ENCODE measurements at places on chromosomes 6 and 20.
A peak's percentile ranks its signal among the peaks of the same experiment; 100 is the strongest.

GRCh38 chr20:35088231-35089145 lies 4.1 kb downstream of the TRPC4AP start:
- no peak for DNase-seq

DNA sequence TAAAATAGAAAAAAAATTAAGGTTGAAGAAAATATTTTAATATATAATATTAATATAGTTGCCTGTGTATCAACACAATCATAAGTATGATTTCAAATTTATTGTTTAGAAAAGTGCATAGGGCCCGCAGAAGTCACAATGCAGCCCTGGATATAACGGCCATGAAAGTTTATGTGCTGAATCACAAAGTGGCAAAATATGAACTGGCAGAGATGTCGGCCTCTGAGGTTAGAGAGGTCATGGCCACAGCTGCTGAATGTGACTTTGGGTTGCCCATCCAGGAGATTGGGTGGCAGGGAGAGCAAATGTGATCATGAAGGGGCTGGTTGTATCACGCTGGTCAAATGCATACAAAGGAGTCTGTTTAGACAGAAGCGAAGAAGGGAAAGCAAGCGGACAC lies 35.7 kb downstream of the COL11A2 start:
- DNase-seq = no peak

DNA sequence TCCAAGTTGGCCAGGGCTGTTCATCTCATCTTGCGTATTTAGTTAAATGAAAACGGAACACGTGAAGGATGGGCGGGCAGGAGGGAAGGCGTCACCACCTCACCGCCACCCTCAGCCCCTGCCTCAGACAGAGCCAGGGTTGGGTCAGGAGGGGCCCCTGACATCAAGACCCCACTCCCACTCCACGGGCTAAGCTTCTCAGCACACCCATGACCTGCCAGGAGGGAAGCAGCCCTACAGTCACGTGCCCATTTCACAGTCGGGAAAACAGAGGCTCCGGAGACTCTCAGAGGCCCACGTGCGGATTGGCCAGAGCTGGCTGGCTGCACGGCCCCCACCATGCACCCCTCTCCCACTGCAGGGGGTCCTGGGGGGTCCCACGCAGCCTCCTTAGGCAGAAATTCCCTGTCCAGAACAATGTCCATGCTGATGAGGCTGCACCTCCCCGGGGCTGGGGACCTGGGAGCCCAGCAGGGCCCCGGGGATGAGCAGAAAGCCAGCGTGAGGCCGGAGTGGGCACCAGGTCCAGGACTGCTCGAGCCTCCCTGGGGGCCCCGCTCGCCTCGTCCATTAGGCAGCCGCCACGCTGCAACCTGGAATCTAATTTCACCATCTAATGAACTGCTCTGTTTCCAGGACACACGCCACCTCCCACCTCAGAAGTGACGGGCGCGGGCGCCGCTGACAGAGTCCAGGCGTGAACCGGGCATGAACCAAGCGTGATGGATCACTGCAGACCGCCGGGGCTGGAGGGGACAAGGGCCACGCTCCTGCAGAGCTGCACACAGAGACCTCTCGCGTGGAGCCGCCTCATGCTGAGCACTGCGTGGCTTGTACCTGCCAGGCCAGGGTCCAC lies 15.8 kb downstream of the KCNQ2 start:
- no peak for DNase-seq

- no peak for DNase-seq
Observed at GRCh38 chr6:45675634-45676033, 297.9 kb upstream of the SUPT3H start.

DNA sequence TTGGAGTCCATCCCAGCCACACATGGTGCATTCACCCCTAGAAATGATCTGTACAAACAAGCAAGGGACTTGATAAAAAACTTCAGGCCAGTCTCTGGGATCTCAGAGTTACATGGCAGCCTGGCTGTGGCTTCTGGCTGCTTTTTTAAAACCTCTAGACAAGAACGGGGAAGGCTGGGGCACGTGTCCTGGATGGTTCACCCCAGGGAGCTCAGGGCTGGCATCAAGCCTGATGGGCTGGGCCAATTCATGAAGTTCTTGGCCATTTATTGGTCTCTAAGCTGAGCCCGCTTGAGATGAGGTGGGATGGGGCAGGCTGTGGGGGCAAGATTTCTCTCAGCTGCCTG lies 10.4 kb upstream of the ZFAND3 start:
- DNase-seq = no peak

- DNase-seq = no peak
Observed at GRCh38 chr20:15937179-15937578, 636.1 kb downstream of the KIF16B start.

- DNase-seq = no peak
Observed at GRCh38 chr6:154080461-154081189, 41.6 kb downstream of the OPRM1 start.

- DNase-seq = no peak
Observed at GRCh38 chr6:41247288-41247865, 19.2 kb downstream of the TREML4 start.

DNA sequence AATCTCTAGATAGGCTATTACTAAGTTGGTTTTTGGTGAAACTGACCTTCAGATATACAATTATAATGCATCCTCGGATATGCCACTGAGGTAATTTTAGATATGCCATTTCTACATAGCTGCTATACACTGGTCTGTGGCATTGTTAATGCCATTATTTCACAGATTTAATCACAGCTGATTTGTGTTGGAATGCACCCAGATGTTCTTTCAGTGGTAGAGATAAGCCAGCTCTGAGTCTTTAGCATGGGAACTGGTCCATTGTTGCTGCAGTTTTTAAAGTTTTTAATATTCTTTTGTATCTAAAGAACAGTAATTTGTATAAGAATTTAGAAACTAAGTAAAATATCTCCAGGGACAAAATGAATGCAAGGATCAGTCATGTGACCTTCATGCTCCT lies 6.8 kb downstream of the TMX4 start:
- no peak for DNase-seq

GRCh38 chr20:1327827-1328679 lies 886 bp downstream of the SDCBP2 start:
- DNase-seq = no peak

- DNase-seq = no peak
Observed at GRCh38 chr6:5956939-5957338, 49.8 kb downstream of the NRN1 start.

DNA sequence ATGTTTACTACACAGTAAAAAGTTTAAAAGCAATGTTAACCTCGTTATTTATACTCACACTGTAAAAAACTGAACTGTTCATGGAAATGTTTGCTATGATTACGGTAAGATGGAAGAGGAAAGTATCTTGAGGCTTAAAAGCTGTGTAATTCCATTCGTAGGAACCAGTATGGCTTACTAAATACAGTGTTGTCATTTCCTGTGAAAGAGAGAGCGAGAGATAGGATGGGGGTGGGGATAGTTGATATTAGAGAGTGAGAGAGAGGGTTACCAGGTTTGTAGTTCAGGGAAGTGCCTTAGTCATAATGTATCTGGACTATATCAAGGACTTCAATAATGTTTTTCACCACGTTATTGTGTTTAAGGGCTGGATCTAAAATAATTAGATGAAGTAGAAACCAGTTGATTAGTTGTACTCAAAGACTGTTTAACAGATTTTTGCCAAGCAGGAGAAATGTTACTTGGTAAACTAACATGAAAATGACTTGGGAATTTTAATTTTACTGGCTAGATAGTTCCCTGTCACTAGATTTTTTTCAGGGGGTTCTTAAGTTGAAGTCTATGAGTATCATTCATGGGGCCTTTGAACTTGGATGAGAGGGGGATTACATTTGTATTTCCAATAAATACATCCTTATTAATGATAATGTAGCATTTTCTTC lies 30.4 kb downstream of the AFDN start:
- DNase-seq = no peak

DNA sequence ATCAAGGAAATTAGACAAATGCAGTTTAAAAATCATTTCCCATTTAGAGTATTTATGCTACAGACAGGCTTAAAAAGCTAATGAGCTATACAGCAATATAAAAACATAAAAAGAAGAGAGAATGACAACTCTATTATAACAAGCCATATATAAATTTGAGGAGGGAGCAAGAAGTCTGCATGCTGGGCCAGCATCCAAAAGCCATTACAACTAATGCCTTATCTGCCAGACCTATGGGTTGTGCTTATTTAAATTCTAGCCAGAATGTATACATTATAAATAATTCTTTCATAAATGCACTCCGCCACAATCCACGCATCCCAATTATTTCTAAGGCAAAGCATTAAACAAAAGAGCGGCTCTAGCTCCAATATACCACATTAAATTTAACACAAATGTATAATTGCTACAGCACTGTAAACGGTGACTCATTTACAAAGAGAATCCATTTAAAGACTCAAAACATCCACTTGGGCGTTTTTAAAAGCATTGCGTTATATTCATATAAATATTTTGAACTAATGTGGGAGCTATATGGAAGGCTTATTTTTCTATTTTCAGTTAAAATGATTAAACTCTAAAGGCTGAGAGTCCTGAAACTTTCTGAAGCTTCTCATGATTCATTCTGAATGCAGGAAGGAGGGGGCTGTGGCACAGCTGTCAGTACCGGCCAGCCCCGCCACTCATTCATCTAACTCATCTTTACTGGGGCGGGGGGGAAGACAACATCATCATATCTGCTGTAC lies 37.7 kb upstream of the RAB22A start:
- peak; percentile 36 for DNase-seq

GRCh38 chr6:41373627-41373918 lies 38.2 kb downstream of the NCR2 start:
- DNase-seq = no peak

- no peak for DNase-seq
Observed at GRCh38 chr6:156780962-156781853, 4.0 kb downstream of the ARID1B start.

DNA sequence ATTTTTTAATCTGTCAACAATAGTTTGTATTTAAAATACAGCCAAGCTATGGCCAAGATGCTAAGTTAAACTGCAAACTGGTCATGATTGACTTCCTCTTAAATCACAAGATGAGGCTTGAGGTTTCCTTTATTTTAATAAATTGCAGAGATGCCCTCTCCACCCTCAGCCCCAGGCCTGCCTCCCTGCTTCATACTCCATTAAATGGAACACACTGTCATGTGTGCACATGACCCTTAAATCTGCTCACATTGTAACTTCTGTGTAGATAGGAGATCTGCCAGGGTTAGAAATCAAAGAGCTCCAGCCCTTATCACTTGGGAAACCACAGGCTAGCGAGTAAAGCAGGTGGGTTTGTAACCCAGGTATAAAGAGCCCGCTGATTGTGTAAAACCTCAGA lies 20.8 kb downstream of the DUSP22 start:
- DNase-seq = no peak

- no peak for DNase-seq
Observed at GRCh38 chr6:140736231-140736630, 1361.8 kb upstream of the CITED2 start.

- DNase-seq = no peak
Observed at GRCh38 chr6:7033202-7033601, 74.6 kb upstream of the RREB1 start.

GRCh38 chr6:122798099-122798641 lies 9.1 kb downstream of the SMPDL3A start:
- DNase-seq = peak; percentile 11

- DNase-seq = no peak
Observed at GRCh38 chr6:117918454-117918853, 11.4 kb downstream of the SLC35F1 start.

- peak; percentile 20 for DNase-seq
Observed at GRCh38 chr6:134379076-134379475, 61.2 kb upstream of the SGK1 start.

- no peak for DNase-seq
Observed at GRCh38 chr20:50450881-50451752, 59.1 kb upstream of the PTPN1 start.

- peak; percentile 38 for DNase-seq
Observed at GRCh38 chr20:62156592-62157386, 13.2 kb downstream of the SS18L1 start.

- DNase-seq = no peak
Observed at GRCh38 chr6:11358904-11359830, 126.7 kb upstream of the NEDD9 start.

- DNase-seq = no peak
Observed at GRCh38 chr6:97288188-97288587, 5.2 kb upstream of the MMS22L start.

DNA sequence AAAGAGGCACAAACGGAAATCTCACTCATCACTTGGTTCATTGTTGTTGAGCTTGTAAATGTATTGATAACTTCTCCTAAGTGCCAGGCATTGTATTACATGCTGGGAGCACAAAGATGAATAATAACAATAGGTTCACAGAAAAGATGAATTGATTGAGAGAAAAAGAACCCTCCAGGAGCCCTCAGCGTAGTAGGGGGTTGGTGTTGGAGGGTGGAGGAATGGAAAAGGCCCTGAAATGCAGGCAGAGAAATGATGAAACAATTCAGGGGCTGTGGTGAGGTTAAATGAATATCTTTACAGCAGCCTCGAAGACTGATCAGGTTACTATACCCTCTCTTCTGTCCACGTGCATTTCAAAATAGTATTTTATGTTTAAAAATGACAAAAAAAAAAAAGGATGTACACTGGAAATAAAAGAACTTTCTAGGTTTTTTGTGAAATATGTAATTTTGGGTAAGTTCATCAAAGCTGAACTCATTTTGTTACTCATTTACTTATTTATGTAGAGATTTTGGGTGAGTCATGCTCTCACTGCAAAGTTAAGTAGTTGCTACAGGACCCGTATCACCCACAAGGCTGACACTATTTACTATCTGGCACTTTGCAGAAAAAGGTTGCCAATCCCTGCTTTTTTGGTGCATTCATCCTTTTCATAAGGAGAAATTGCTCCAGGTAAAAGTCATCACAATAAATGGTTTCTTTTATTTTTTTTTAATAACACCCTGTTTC lies 277.3 kb downstream of the ZNF217 start:
- DNase-seq = no peak

DNA sequence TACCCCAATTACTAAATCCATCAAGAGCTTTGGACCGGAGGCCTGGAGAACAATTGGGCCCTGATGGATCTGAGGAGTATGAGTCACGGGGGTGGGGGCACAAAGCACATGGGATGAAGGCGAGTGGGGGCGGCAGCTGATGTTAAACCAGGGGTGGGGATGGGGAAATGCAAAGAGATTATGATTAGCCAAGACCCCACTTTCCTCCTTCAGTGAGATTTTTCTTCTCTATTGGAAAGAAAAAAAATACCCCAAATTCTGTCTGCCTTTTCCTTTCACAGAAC lies 57.9 kb downstream of the ARHGAP40 start:
- DNase-seq = no peak

DNA sequence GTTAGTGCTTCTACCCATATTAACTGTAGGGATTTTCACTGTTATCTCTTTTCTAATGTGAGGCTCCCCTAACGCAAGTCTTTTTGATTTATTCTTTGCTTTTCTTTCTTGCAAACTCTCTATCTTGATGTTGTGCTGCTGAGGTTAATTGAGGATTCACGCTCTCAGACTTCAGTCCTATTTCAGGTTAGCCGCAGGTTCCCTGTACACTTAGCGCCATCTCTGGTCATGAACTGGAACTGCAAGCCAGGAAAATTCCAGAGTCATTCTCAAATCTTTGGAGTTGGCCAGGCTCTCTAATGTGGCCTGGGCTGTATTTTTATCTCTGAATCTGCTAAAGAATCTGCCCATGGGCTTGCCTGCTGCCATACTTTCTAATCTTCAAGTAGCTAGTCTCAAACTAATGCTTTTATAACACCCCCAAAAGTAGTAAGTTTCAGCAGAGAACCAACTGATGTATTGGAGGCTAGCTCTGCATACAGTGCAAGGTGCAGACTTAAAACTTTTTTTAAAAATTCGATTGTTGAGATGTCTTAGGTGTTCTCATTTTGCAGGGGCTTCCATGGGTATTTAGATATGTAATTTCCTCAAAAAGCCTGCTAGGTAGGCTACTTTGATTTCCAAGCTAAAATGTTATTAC lies 91.1 kb upstream of the OPRM1 start:
- DNase-seq = no peak

Measured in NCI-H2081 (cell line).